RWPE1 (cell line): ENCODE measurements at places on chromosomes 7 and 10.

- DNase-seq = no peak
These were observed 33.2 kb downstream of the POR start for GRCh38 chr7:75948179-75948578.

- DNase-seq = no peak
These were observed 20.9 kb upstream of the KLF6 start for GRCh38 chr10:3805791-3806461.

- no peak for DNase-seq
These were observed 710.6 kb upstream of the GALNT17 start for GRCh38 chr7:70421319-70421718.

- DNase-seq = peak; percentile 68
These were observed 1.2 kb downstream of the CYREN start for GRCh38 chr7:135169141-135169963.

DNA sequence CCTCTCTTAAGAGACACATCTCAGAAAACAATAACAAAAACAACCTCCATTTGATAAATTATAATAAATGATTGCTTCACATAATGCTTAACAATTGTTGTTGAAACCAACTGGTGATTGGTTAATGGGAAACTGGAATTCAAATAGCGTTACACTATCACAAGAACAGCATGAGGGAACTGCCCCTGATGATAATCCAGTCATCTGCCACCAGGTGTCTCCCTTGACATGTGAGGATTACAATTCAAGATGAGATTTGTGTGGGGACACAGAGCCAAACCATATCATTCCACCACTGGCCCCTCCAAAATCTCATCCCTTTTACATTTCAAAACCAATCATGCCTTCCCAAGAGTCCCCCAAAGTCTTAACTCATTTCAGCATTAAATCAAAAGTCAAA lies 375.9 kb downstream of the BMPER start:
- DNase-seq = peak; percentile 13

- DNase-seq = no peak
These were observed 2.3 kb downstream of the NACAD start for GRCh38 chr7:45086331-45087065.

DNA sequence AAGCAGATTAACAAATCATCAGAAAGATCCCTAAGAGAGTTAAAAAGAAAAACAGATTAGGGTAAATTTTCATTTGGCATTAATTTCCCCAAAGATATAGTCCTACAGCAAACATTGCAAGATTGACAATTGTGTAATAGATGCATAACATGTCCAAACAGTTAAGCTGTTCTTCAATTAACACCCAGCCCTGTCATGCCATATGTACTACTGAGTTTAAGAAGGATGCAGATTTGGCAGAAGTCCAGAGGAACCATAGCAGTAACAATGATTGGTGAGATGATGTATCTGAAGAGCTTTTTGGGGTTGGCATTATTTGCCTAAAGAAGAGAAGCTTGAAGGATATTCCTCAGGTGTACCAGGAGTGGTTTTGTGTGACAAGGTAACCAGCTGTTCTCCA lies 287.6 kb downstream of the LRMDA start:
- DNase-seq = peak; percentile 8

DNA sequence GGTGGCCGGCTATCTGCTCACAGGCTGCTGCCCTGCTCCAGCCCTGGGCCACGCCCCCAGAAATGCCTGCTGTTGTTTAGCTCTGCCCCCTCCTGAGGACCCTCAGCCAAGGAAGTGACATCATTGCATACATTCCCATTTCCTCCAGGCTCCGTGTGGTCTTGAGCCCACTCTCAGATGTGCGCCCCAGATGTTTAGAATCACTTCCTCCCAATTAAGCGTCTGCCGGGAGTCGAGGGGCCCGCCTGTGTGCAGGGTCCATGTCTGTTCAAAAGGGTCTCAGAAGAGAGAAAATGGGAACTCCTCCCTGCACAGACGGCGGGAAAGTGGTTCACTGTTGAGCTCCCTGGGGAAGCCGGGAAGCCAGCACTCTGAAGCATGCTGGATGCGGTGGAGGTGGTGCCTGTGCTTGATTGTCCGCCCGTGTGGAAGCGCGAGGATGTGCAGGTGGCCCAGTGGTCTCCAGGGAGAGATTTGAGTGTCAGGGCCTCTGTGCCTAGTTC lies 116.9 kb upstream of the PPIF start:
- DNase-seq = no peak

- no peak for DNase-seq
These were observed 2.0 kb downstream of the MRPL43 start for GRCh38 chr10:100985336-100985735.

- peak; percentile 19 for DNase-seq
These were observed 238.7 kb upstream of the PRSS58 start for GRCh38 chr7:142496545-142496991.

GRCh38 chr7:131164025-131164925 lies 163.4 kb upstream of the MKLN1 start:
- DNase-seq = peak; percentile 84

DNA sequence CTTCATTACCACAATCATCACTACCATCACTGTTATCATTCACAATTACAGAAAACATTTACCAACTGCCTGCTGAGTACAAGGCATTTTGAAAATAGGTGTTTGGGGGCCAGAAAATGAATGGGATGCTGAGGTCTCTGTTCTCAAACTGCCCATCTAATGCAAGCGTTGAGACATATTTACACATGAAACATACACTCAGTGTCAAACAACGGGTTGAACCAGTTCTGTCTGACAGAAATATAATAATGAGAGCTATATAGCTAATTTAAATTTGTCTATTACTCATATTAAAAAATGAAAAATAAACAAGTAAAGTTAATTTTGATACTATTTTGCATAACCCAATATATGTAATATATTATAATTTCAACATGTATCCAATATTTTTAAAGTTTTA lies 303.1 kb downstream of the KCNMA1 start:
- no peak for DNase-seq

DNA sequence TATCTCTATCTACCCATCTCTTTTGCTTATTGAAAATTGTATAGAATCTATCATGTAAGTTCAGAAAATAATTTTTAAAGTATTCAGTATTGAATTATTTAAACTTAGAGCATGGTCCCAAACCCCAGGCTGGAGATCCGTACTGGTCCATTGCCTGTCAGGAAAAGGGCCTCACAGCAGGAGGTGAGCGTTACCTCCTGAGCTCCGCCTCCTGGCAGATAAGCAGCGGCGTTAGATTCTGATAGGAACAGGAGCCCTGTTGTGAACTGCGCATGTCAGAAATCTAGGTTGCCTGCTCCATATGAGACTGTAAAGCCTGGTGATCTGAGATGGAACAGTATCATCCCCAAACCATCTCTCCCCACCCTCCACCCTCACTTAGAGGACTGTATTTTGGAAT lies 266.0 kb upstream of the CNTNAP2 start:
- no peak for DNase-seq

DNA sequence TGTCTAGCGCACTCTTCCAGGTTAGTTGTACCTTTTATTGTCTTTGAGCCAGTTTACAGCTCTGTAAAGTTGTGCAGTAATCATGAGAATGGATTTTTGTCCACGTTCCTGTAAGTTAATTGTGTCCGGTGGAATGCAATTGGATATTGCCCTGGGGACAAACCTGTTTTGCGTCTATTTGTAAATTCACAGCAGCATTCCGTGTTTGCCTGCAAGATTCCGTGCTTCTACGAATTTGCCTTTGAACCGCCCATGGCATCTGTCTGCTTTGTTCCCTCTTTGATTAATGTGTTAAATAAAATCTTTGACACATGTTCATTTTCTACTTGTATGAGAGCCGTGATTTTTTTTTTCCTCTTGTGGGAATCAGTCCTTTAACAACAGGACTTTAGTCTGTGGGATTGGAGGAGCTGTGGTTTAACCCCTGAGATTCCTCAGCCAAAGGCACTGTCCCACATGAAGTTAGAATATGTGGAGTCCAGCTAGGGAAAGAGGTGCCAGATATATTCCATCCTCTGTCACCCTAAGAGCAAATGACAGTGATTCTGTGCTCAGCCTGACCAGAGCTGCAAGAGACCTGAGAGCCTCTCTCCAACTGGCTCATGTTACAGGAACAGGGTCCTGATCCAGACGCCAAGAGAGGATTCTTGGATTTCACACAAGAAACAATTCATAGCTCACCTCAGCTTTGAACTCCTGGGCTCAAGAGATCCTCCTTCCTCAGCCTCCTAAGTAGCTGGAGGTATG lies 126.3 kb downstream of the COL26A1 start:
- no peak for DNase-seq

DNA sequence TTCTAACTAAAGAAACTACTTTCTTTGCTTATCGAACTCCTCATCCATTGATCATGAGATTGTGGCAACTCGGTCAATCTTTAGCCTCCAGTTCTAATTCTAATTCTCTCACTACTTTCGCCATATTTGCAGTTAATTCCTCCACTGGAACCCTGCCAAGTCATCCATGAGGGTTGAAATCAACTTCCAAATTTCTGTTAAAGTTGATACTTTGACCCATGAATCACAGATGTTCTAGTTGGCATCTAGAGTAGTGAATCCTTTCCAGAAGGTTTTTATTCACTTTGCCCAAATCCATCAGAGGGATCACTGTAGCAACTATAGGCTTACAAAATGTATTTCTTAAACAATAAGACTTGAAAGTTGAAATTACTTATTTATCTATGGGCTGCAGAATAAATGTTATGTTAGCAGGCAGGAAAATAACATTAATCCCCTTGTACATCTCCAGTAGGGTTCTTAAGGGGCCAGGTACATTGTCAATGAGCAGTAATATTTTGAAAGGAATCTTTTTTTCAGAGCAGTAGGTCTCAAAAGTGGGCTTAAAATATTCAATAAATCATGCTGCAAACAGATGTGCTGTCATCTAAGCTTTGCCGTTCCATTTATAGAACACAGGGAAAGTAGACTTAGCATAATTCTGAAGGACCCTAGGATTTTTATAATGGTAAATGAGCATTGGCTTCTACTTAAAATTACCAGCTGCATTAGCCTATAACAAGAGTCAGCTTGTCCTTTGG lies 39.4 kb downstream of the CCDC71L start:
- no peak for DNase-seq

DNA sequence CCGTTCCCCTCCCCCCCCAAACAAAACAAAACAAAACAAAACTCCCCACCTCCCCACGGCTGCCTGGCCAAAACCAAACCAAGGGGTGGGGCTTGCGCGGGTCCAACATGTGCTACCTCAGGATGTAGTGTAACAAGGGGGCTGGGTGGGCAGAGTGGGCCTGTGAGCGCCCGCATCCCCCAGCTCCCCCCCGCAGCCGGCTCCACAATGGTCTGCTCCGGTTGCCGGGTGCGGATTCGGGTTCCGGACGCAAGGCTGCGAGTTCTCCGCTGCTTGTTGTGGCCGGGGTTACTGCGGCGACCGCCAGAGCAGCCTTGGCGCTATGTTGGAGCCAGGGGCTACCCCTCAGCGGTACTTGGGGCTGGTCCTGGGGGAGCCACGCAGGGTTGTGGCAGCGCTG lies 4.9 kb downstream of the C10orf143 start:
- DNase-seq = no peak

GRCh38 chr10:99809481-99809880 lies 27.0 kb downstream of the ABCC2 start:
- DNase-seq = no peak

GRCh38 chr7:53812135-53812534 lies 730.0 kb upstream of the VSTM2A start:
- DNase-seq = no peak
